ENCODE measurements at places on chromosomes 5 and 9.
A peak's percentile ranks its signal among the peaks of the same experiment; 100 is the strongest.

- H3K27ac ChIP-seq: no peak overlapping the region
- no peak for DNase-seq
These were observed 19.3 kb downstream of the CORO2A start for GRCh38 chr9:98173181-98173580.

DNA sequence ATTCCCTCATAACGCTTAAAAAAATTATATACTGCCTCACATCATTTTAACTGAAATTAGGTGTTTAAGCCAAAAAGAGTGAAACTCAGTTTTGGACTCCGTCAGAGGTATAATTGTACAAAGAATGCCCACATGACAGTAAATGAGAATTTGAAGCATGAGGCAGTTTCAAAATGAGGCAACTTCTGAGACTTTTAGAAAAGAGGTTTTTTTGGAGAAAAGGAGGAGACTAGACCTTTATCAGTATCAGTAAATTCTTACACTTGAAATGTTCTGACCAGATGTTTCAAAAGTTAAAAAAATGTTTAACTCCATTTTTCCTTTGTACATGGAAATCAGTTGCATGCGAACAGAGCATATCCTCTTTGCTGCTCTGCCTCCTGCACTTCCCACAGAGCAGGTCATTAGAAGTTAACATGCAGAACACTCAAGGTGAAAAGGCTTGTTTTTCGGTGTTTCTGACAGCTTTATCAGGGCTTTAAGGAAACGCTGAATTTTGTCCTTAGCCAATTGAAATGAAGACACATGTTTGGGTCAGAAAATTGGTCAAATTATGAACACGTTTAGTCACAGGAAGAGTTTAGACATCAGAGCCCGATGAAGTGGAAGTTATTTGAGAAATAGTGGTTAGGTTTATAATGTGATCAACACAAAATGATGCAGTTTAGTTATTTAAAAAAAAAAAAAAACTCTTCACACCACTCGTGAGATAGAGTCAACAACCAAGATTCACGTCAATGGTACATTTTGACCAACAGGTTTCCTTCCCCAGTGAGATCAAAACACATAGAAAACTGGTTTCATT lies 59.5 kb downstream of the PIK3R1 start:
- no peaks in the 10 kb centered on the region for H3K27me3 ChIP-seq
- H3K4me3 ChIP-seq: no peak overlapping the region
- peaks cover 2% of the 10 kb centered on the region for H3K4me1 ChIP-seq
- H3K36me3 ChIP-seq: peaks cover 20% of the 10 kb centered on the region
- DNase-seq: no peak

- H3K27me3 ChIP-seq: no peaks in the 10 kb centered on the region
- no peak for DNase-seq
- H3K36me3 ChIP-seq: no peaks in the 10 kb centered on the region
- no peak overlapping the region for H3K27ac ChIP-seq
These were observed 303.7 kb upstream of the PAPPA start for GRCh38 chr9:115849679-115850412.

DNA sequence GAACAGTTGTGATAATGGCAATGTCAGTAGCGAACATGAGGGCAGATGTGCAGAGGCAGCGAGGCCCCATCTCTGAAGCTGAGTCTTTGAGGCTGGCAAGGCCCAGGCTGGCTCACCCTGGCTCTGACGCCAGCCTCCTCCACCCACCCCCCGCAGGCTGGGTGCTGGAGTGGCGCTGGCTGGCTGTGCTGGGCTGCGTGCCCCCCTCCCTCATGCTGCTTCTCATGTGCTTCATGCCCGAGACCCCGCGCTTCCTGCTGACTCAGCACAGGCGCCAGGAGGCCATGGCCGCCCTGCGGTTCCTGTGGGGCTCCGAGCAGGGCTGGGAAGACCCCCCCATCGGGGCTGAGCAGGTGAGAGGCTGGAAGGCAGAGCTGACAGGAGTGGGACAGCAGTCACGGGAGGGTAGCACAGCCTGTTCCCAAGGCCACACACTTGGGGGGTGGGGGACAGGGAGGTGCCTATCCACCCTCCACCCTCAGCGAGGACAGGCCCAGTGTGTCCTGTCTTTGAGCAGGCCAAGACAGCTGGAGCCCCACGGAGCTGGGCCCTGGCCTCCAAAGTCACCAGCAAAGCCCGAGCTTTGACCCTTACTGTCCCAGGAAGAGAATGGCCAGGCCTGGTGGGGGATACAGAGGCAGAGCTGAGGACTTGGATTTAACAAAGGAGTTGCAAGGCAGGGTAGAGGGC lies 5.6 kb downstream of the SLC2A8 start:
- H3K4me3 ChIP-seq: no peak overlapping the region
- no peak for DNase-seq
- H3K4me1 ChIP-seq: peaks cover 12% of the 10 kb centered on the region
- no peaks in the 10 kb centered on the region for H3K27me3 ChIP-seq
- no peak overlapping the region for H3K27ac ChIP-seq

DNA sequence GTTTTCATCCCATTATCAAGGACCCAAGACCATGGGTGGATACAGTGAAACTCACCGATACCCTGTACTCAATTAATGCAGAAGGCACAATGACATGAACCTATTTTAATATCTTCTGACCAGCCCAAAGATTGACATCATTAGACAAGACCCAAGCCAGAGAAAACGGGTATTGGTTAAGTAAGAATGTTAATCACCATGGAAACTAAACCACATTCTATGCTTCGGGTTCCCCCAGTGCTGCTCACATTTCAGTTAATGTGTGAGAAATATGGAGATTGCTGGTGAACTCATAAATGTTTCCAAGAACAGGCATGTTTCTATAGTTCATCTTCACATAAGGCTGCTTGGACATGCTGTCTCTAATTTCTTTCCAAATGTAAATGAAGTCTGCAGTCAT lies 77.0 kb downstream of the IRX2 start:
- H3K27ac ChIP-seq: no peak overlapping the region
- DNase-seq: no peak
- H3K36me3 ChIP-seq: no peaks in the 10 kb centered on the region
- H3K27me3 ChIP-seq: no peaks in the 10 kb centered on the region
- no peaks in the 10 kb centered on the region for H3K4me1 ChIP-seq

- H3K4me1 ChIP-seq: peaks cover 18% of the 10 kb centered on the region
- H3K36me3 ChIP-seq: no peaks in the 10 kb centered on the region
- no peaks in the 10 kb centered on the region for H3K27me3 ChIP-seq
- DNase-seq: peak; percentile 7
These were observed 7.0 kb downstream of the SCAMP1 start for GRCh38 chr5:78367318-78367991.

DNA sequence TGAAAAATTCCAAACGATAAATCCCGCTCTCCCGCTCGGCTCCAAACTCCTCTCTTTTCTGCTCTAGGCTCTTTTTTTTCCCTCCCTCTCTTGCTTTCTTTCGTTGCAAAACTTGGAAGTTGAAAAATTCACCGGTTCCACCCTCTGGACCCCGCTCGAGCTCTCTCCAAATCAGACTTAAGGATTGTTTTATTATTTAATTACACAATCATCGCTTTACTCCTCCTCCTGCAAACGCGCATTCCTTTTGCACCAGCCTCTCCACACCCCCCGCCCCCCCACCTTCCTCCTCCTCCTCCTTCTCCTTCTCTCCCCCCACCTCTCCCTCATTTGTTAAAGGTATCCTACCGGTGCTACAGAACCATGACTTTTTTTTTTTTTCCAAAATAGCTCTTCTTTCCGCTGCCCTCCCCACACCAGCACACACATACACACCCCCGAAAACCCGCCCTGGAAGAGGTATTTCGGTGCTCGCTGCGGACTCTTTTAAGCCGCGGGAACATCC lies 535 bp upstream of the NFIB start:
- H3K27ac ChIP-seq: peak overlapping the region; percentile 100
- no peaks in the 10 kb centered on the region for H3K36me3 ChIP-seq
- peak; percentile 90 for DNase-seq
